Activated gamma-delta T cell treated with anti-CD3 and anti-CD28 coated beads, Interleukin-2, amount 50 U/mL, for 16 hours (primary cell): ENCODE measurements at places on chromosomes 6 and 20.
A peak's percentile ranks its signal among the peaks of the same experiment; 100 is the strongest.

DNA sequence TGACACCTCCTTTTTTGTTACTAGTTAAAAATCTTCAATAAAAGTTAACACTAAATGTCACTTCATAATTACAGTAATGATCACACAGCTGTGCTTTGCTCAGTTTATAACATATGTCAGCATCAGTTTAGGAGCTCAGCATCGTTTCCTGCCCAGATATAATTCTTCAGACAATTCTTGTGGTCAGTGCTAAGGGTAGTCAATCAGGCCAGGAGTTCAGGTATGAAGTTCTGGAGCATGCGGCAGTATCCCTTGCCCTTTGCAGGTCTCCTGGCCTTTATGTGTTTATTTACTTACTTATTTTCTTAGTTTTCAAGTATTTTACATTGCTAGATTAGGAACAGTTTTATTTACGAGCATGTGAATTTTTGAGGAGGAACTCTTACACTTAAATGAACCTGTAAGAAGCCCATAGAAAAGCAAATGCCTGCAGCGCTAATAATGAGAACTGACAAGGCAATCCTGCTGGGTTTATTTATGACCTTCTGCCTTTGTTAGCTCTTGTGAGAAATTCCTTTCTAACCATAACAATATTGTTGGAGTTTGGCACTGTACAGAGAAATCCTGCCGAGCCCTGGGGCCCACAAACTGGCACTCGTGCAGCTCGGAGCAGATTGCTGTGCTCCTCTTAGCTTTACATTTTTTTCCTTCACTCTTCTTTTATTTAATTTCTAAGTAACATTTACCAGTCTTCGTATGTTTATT lies 252.8 kb downstream of the TMEM242 start:
- DNase-seq: no peak

DNA sequence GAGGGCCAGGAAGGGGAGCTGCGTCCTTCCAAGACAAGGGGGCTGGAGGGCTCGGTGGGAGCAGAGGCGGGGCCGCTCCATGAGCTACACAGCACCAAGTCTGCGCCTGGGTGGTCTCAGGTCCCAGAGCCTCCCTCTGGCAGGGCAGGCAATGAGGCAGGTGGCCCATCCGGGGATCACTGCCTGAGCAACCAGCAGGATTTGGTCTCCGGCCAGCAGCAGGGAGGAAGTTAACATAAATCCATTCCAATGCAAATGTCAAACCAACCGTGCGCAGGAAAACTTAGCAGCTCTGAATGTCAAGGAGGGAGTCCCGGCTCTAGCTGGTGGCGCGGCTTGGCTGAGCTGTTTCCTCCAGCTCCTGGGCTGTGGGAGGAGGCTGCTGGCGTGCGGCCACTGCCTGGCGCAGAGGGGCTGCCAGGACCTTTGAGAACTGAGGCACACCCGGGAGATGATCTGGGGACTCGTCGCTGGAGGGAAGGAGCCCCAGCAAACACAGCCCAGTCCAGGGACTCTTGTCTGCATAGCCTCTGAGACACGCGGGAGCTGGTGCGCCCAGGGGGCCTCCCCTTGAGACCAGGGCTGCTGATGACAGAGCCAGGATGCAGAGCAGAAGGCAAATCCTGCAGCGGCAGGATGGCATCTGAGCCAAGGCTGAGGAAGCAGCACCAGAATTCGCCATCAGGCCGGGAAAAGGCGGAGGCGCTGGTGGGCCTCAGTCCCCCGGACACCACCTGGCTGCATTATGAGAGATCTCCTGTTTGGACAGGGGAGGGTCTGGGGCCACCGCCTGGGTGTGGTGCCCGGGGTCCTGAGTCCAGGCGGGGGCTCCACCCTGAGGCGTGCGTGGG lies 33.1 kb upstream of the CHRNA4 start:
- no peak for DNase-seq

DNA sequence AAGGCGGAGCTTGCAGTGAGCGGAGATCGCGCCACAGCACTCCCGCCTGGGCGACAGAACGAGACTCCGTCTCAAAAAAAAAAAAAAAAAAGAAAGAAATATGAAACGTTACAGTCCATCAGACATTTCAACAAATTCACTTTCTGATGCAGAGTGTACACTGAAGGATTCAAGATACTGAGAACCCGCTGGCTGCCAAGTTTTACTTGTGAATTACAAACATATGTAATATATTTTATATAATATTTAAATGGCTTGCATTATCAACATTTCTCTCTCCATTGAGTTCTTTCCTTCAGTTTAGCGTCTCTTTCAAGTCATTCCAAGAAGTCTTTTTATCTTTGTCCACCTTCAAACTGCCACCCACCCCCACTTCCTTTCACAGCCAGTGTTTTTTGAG lies 240.9 kb upstream of the RNF217 start:
- DNase-seq: no peak

DNA sequence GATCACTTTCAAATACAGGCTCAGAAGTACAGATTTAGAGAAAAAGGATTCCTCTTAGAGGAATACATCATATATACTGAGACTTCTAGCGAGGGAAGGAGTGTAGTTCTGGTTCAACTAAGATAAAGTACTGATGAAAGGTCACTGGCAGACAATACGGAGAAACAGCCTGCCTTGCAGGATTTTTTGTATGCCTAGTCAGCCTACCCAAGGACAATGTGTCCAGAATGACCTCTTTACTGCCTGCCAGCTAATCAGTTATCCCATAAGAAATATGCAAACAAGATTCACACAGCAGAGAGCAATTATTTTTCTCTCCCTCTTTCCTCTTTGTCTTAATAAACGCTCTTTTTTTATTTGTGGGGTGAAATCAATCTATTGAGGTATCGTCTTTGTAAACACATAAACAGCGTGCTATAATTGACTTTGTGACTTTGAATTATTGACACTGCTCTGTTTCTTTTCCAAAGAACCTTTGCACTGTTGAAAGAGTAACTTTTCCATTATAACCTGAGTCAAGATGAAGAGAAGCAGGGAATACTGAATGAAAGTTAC lies 1.4 kb upstream of the TSPYL4 start:
- no peak for DNase-seq

GRCh38 chr6:40160826-40161225 lies 226.6 kb upstream of the MOCS1 start:
- DNase-seq: no peak

GRCh38 chr6:160899671-160900430 lies 91.7 kb upstream of the MAP3K4 start:
- no peak for DNase-seq

GRCh38 chr20:63765082-63765873 lies 25.7 kb downstream of the SLC2A4RG start:
- DNase-seq: no peak

- peak; percentile 10 for DNase-seq
Observed at GRCh38 chr6:150334790-150335783, 33.7 kb upstream of the IYD start.

GRCh38 chr6:106098383-106099234 lies 12.5 kb downstream of the PRDM1 start:
- peak; percentile 58 for DNase-seq

GRCh38 chr20:49699200-49699992 lies 14.3 kb downstream of the B4GALT5 start:
- DNase-seq: no peak

DNA sequence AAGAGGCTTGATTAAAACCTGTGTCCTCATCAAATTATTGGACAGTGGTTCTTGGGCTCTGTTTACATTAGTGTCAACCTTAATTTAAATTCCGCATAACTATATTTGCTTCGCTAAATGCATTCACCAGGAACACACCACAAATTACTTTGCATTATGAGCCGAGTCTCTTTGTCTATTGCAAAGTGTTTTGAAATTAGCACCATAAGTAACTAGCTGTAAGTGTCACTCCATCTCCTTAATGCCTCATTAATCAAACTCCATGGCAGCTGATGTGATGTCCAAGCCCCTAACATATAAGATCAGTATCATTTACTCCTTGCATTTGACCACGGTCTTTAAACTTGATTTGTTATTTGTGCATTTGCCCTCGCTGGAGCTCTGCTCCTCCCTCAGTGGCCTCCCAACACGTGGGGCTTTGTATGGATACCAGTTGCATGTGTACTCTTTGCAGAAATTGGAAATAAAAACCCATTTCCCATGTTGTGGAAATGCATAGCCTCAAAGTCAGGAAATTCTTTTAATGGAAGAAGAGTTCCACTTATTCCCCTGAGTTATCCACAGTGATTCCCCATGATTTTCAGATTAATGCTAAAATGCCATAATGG lies 24.6 kb downstream of the FOXA2 start:
- no peak for DNase-seq

- DNase-seq: no peak
Observed at GRCh38 chr20:51423810-51424209, 118.7 kb downstream of the NFATC2 start.

GRCh38 chr20:62121776-62122653 lies at the start of gene LSM14B:
Gene LSM14B, plus strand, starts transcription at chr20:62122475. Its CDS starts 192 bp downstream, at chr20:62122667.
- DNase-seq: peak; percentile 92

GRCh38 chr6:31007694-31008093 lies 2.6 kb upstream of the MUC22 start:
- no peak for DNase-seq

DNA sequence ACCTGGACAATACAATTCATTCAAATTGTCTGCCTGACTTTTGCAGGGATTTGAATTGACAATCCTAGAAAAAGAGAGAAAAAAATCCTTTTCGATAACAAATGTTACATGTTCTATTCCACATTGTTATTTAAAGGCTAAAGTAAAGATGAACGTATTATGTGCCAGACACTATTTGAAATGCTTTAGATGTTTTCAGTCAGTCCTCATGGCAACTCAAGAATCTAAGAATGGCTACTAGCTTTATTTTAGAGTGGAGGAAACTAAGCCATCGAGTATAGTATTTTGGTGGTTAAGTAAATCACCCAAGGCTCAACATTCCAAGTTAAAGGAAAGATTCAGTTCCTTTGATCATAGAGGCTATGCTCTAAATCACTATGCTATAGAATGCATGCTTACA lies 558.6 kb upstream of the MAN1A1 start:
- no peak for DNase-seq

DNA sequence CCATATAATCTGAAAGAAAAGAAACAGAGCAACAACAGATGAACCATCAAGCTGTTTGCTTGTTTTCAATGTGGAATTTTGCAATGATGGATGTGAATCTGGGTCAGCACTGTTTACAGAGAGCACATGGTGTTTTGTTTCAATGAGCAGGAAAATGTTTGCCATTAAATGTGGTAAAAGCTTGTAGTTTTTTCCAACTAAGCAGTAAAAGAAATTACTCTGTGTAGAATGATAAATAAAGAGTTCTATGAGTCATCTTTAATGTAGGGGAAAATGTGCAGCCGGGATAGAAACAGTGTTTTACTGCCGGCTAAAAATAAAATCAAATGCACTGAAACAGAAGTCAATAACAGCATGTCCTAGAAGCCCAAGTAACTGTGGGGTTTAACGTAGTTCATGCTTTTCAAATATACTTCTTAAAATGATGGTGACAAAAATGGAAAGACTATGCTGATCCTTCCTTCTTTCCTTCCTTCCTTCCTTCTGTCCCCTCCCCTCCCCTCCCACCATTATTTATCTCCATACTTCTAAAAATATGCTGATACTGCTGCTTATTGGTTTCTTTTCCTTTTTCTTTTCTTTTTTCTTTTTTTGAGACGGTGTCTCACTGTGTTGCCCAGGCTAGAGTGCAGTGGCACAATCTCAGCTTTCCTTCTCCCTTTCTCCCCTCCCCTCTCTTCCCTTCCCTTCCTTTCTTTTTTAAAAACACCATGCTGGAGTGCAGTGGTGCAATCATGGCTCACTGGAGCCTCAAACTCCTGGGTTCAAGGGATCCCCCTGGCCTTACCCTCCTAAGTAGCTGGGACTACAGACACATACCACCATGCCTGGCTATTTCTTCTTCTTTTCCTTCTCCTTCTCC lies 6.3 kb upstream of the NAA20 start:
- no peak for DNase-seq

GRCh38 chr6:34001706-34002621 lies 143.9 kb downstream of the GRM4 start:
- no peak for DNase-seq

- DNase-seq: no peak
Observed at GRCh38 chr6:44737341-44737740, 349.8 kb downstream of the CDC5L start.

DNA sequence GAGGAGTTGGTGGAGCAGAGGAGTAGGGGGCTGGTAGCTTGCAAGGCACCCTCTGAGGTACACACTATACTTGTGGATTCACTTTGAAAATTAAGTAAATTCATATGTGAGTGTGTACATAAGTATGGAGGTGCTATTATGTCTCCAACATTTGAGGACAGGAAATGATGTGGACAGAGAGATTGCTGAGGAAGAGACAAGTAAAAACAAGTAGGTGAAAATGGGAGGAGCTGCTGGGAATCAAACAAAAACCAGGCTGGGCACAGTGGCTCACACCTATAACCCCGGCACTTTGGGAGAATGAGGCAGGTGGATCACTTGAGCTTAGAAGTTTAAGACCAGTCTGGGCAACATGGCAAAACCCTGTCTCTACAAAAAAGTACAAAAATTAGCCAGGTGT lies 69.2 kb upstream of the LYRM2 start:
- no peak for DNase-seq

- DNase-seq: no peak
Observed at GRCh38 chr6:3259491-3259958, 778 bp downstream of the PSMG4 start.

GRCh38 chr6:119259027-119259426 lies 90.5 kb downstream of the MAN1A1 start:
- no peak for DNase-seq

DNA sequence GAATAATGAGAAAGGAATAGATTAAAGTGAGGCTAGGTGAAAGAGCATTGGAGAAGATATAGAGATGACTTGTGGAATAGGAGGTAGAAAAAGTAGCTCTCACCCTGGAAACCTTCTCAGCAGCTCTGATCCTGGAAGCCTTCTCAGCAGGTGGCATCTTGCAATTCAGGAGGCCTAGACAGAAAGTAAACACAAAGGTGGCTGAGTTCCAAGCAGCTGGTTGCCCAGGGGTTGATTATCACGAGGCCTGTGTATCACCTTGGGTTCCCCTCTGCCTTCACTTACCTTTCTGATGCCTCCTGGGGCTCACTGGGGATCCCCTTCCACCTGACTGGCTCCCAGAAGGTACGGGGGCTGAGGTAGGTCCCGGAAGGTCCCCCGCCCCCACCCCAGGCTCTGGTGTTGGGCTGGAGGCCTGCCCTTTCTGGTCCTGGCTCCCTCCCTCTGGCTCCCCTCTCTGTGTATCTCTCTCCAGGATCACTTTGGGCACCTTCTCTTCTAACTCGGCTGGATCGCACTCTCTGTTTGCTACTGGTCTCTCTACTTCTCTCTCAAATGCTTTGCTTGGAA lies 9.7 kb downstream of the MDC1 start:
- DNase-seq: no peak
